KG1 (cell line): ENCODE measurements at places on chromosomes 13 and 19.

DNA sequence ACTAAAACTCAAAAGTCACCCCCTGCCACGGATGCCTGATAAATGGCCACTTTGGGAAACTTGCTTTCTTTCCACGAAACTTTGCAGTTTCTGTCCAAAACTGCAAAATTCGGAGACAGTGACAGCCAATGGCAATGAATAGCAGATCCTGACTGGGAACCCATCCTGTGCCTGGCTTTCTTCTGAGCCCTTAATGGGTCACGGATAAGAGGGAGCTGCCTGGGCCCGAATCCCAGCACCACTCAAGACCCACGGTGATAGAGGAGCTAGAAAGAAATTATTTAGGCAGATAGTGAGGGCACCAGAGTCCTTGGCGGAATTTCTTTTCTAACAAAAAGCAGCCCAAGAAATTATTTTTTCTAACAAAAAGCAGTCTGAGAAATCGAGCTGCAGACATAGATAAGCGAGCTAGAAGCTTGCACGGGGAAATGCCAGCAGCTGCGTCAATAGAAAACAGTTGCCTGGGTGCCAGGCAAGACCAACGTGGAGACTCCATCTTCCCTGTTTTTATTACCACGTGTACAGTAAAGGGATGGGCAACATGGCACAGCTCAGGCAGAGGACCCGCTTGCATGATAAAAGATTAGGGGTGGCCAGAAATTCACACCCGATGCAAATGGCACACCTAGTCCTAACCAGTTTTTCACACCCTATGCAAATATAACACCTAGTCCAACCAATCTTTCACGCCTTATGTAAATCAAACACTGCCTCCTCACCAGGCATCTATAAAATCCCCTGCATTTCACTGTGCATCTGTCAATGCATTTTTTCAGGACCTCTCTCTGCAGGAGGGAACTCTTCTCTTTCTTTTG is 7.1 kb upstream of the HSH2D start:
- DNase-seq = no peak

- no peak for DNase-seq
Observed at GRCh38 chr13:34085204-34085603, 267.3 kb downstream of the RFC3 start.

GRCh38 chr19:39137131-39137530 is 11.5 kb downstream of the PAK4 start:
- no peak for DNase-seq

DNA sequence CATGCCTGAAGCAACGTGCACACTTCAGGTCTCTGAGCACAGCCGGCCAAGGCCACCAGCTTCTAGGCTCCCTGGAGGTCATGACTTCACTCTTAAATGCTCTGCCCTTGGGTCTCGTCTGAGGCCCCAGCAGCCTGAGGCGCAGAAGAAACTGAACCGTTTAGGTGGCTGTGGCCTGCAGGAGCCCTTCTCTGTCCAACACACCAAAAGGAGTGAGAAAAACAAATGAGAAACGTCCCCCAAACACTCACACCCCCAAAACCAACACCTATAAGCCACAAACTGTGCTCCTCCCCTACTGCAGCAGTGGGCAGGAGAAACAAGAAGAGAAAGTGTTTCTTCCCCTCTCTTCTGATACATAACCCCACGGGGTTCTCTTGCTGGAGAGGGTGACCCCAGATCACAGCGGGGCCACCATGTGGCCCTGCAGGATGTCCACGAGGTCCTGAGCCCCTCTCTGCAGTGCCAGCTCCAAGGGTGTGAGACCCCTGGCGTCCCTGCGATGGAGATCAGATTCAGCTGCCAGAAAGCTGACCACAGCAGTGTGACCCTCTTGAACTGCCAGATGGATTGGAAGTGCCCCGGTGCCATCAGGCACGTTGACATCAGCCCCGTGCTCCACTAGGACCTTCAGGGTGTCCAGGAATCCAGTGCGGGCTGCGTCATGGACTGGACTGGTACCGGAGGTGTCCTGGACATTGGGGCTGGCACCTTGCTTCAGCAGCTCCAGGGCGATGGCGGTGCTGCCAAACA is 1.0 kb upstream of the KRI1 start:
- peak; percentile 57 for DNase-seq

- DNase-seq = no peak
Observed at GRCh38 chr13:108226184-108226583, 8.0 kb downstream of the ABHD13 start.

GRCh38 chr19:32896516-32897214 is 27.1 kb upstream of the SLC7A9 start:
- no peak for DNase-seq

GRCh38 chr13:20174656-20175405 is 14.0 kb upstream of the GJA3 start:
- DNase-seq = no peak

DNA sequence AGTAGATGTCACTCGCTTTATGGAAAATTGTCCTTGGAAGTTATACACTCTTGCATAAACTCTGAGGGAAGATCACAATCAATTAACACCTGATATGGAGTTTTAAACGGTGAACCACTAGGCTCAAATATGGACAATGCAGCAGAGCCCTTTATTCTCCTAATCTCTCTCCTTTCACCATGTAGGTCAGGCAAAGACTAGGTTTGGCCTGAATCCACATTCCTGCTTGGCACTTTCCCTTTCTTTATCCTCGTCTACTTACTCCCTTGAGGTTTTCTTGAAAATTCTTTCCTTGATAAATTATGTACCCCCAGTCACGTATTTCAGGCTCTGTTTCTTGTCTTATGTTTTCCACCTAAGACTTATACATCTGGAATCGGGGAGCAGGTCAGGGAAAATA is 751.7 kb downstream of the DACH1 start:
- no peak for DNase-seq

GRCh38 chr13:20197361-20197834 is 4.7 kb upstream of the GJB2 start:
- peak; percentile 33 for DNase-seq

DNA sequence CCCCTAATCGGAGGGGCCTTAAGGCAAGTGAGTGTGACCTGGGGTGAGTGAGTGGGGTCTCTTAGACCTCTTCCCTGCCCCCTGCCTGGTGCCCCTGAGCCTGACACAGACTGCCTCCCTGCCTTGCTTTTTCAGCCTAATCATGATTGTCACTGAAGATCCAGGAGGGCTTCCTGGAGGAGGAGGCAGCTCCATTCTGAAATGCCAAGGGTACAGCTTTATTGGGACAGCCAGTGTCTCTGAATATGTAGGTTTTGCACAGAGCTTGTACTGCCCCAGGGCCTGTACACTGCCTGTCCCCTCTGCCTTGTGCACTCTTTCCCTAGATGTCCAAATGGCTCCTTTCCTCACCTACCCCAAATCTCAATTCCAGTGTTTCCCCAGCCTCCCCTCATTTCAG is 26.1 kb upstream of the SEMA6B start:
- no peak for DNase-seq

DNA sequence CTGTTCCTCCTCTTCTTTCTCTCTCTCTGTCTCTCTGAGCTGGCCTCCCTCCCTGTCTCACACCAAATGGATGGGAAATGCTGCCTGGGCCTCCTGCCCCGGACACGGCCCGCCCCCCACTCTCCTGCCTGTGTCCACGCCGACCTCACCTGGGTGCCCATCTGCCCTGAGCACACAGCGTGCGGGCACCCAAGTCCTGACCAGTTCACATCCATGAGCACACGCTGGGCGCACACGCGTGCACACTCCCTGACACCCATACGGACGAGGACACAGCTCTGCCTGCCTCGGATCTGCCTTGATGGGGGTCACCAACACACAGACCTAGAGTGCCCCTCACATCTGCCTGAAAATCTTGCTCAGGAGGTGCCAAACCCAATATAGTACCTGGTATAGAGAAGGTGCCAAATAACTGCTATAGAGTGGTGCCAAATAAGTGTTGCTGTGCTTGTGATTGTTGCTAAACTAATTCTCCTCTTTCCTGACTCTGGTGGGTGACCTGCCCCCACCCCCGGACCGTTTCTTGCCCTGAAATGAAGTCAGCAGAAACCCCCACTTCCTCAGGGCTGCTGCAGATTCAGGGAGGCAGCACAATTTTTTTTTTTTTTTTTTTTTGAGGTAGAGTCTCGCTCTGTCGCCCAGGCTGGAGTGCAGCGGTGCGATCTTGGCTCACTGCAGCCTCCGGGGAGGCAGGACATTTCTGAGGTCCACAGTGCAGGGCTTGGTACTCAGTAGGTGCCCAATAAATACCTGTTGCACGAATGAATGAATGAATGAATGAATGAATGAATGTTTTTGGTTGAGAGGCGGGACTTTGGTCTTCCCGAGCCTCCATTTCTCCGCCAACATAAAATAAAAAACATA is 4.6 kb downstream of the NFIC start:
- no peak for DNase-seq

GRCh38 chr19:16330806-16331690 is 6.4 kb downstream of the KLF2 start:
- no peak for DNase-seq

DNA sequence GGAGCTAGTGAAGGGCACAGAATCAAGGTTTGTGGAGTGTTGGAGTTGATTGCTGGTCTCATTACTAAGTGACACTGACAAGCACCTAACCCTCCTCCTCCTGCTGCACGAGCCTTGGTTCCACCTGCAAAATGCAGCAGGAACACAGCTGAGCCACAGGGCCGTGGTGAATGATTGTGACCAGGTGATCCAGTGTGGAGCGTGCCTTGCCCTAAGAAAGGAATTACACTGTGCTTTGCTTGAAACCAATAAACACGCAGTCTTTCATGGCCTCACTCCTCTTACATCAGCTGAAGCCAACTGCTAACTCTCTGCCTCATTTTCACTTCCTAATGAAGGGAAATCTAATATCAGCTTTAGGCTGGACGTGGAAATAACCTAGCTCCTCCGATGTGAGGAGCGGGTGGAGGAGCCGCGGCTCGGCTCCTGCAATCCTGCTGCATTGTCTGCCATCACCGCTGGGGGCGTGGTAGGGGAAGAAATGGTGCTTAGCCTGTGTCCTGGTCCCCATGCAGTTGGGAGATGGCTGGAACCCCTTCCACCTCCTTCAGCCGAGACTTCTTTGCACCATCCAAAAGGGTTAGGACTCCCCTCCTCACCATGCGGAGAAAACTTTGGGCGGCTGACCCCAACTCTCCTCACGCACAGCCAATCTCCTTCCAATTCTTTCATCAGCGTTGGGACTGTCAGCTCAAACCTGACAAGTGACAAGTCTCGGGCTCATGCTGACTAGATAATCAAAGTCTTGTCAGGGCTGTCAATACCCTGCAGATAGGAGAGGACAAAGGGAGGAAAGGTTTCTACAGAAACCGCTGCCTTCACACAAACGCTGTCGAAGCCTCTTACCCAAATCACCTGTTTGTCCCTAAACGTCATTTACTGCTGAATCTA is 427.9 kb downstream of the ZNF536 start:
- DNase-seq = no peak

GRCh38 chr13:31675440-31675953 is 63.8 kb upstream of the RXFP2 start:
- no peak for DNase-seq

DNA sequence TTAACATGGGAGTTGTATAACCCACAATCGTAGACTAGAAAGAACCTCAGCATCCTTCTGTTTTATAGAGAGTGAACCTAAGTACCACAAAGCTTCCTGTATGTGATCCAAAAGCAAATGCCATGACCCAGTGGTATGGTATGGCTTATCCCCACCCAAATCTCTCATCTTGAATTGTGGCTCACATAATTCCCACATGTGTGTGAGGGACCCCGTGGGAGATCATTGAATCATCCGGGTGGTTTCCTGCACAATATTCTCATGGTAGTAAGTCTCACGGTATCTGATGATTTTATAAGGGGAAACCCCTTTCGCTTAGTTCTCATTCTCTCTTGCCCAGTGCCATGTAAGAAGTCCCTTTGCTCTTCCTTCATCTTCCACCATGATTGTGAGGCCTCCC is 587.9 kb downstream of the LMO7 start:
- no peak for DNase-seq

DNA sequence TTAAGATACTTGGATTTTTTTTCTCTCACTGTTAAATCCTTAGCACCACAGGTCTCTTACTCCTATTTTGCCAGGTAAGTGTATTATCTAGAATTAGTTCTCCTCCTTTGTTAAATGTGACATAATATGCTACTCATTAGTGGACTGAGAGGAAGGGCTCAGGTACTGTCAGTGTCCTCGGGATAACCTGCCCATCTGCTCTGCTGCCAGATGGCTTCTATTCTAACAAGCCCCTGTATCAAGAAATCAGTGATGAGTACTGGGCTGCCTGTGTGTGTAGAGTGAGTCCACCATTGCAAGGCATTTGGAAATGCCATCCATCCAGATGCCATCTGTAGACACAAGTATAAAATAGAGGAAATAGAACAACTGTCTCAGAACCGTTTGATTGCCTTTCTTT is 209.6 kb downstream of the ATP8A2 start:
- no peak for DNase-seq

DNA sequence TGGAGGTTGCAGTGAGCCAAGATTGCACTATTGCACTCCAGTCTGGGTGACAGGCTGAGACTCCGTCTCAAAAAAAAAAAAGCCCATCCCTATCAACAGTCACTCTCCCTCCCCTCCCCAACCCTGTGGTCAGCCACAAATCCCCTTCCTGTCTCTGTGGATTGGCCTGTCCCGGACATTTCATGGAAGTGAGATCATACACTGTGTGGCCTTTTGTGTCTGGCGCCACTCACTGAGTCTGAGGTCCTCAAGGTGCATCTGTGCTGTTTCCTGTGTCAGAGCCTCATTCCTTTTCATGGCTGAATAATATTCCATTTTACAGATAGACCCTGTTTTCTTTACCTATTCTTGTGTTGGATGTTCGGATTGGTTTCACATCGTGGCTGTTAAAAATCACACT is 149.5 kb downstream of the PTPRS start:
- DNase-seq = no peak

- DNase-seq = no peak
Observed at GRCh38 chr19:2779121-2779740, 3.8 kb downstream of the SGTA start.

- DNase-seq = no peak
Observed at GRCh38 chr13:99636306-99636705, 135.0 kb downstream of the TM9SF2 start.

DNA sequence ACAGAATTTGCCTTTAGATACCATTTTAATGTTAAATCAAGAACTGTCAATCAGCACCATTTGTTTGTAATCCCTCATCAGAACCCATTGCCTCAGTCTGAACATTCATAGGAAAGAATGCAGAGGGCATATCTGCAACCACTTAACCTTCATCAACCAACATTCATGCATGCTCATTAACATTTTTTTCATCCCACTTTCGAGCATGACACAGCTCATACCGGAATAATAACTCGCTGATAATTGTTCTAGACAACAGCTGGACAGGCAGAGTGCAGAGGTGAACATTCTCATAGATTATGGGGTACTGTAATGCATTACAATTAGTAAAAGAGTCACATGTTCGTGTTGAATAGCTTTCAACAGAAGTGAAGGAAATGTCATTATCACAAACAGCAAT is 216.8 kb downstream of the DIAPH3 start:
- no peak for DNase-seq

GRCh38 chr19:41264581-41265394 is 616 bp downstream of the HNRNPUL1 start:
- DNase-seq = no peak

- DNase-seq = no peak
Observed at GRCh38 chr13:112636401-112636975, 48.5 kb upstream of the TUBGCP3 start.
